Activated naive CD8-positive, alpha-beta T cell treated with anti-CD3 and anti-CD28 coated beads, Interleukin-2, amount 10 ng/mL, durations not matched to agents 7 days and 5 days (primary cell): ENCODE measurements at places on chromosomes 6 and 20.

DNA sequence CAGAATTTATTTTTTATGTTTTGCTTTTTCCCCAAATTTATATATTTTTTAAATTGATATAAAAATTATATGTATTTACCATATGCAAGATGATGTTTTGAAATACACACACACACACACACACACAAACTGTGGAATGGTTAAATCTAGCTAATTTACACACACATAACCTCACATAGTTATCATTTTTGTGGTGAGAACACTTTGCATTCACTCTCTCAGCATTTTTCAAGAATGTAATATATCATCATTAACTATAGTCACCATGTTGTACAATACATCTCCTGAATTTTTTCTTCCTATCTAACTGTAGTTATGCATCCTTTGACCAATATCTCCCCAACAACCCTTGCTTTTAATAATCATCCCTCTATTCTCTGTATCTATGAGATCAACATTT lies 52.2 kb downstream of the GFRAL start:
- DNase-seq = no peak

GRCh38 chr6:33321227-33321626 lies 3.7 kb upstream of the ZBTB22 start:
- no peak for DNase-seq

GRCh38 chr6:99458319-99458718 lies 33.2 kb upstream of the PNISR start:
- no peak for DNase-seq

DNA sequence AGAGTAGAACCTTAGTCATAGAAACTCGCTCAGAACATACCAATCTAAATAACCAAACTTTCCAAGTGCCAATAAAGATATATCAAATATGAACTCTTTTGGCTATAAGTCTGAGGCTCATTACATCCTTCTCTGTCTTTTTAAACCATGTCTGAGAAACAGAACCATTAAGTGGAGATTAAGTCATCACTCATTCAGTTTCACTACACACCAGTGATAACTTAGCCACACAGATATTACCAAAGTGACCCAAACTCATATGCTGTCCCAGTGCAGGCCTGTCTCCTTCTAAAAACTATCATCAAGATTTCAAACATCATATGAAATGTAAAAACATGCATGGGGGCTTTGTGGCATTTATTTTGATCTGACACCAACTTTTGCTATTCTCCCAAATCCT lies 12.0 kb downstream of the GCLC start:
- no peak for DNase-seq

DNA sequence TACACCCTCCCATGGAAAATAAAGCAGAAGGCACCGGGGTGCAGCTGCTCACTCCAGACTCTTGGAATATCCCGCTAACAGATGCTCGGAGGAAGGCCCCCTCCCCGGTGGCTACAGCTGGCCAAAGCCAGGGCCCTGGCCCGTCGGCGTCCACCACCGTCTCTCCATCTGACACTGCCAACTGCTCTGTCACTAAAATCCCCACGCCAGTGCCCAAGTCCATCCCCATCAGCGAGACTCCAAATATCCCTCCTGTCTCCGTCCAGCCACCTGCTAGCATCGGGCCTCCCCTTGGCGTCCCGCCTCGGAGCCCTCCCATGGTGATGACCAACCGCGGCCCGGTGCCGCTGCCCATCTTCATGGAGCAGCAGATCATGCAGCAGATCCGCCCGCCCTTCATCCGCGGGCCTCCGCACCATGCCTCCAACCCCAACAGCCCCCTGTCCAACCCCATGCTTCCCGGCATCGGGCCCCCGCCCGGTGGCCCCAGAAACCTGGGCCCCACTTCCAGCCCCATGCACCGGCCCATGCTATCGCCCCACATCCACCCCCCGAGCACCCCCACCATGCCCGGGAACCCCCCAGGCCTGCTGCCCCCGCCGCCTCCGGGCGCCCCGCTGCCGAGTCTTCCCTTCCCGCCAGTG lies 143.9 kb downstream of the SOBP start:
- no peak for DNase-seq

DNA sequence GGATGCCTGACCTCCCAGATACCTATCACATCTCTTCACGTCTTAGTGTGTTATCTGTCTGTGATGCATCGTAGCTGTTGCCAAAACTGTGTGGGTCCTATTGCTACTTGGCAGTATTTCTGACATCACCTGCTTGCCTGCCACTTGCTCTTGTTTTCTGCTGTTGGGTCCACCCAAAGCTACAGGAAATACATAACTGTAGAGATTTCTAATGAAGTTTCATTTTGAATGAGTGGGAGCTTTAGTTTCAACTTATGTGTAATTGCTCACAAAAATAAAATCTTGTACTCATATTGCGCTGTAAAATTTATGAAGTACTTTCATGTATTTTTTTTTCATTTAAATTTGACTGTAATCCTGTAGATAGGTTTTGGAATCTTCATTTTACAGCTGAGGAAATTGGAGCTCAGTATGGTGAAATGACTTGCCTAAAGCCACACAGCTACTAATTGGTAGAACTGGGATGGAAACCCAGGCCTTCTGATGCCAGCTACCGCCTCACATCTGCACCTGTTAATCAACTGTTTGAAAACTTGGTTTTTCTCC lies 113.6 kb upstream of the MAN1A1 start:
- DNase-seq = no peak

GRCh38 chr6:96065213-96065612 lies 49.4 kb downstream of the FUT9 start:
- DNase-seq = no peak

GRCh38 chr6:2021713-2022125 lies 223.7 kb downstream of the GMDS start:
- DNase-seq = no peak

- no peak for DNase-seq
Measured at GRCh38 chr6:3383525-3383924, 73.3 kb downstream of the SLC22A23 start.

- DNase-seq = no peak
Measured at GRCh38 chr6:25177500-25178028, 101.6 kb upstream of the CARMIL1 start.

DNA sequence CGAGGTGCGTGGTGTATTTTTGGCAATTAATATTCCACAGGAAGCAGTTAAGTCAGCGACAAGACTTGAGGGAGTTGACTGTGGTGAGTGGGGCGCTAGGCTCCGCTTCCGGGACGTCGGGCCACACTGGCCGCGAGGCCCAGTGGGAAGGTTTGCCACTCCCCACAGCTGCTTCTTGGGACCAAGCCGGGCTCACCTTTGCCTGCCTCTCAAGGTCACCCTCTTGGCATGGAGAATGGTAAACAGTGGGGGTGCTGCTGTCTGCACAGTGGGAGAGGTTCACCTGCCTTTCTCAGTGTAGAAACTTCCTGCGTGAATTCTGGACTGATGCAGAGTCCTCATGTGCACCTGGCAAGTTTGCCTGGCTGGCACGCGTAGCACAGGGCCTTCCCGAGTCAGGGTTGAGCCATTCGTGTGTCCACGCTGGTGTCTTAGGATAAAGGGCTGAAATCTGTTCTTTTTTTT lies 6.4 kb downstream of the OSBPL2 start:
- DNase-seq = no peak

DNA sequence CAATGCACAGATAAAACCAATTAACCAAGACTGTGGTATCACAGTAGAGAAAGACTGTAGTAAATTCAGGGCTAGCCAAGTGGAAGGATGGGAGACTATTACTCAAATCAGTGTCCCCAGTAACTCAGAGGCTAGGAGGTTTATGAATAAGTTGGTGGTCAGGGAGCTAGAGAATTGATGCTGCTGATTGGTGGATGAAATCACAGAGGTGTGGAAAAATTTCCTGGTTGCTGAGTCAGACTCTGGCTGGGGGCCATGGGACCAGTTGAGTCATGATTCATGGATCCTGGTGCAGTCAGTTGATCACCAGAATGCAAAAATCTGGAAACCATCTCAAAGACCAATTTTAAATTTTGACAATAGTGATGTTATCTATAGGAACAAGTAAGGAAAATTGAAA lies 555.9 kb downstream of the C6orf118 start:
- no peak for DNase-seq

DNA sequence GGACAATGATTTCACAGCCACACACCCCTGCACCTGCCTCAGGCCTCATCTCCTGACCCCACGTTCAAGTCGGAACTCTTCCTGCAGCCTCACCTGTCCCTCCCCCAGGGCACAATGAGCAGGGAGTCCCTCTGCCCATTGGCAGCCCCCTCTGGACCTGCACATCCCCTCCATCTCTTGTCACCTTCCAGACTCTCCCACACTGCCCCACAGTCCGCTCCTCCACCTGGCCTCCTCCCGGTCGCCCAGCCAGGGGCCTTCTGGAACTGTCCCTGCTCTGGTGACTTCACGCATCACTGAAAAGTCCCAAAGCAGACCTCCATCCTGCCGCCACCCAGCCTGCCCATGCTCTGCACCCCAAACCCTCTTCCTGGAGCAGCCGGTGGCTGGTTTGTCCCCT lies 4.7 kb downstream of the CTSZ start:
- no peak for DNase-seq

GRCh38 chr6:85464260-85464644 lies 14.4 kb downstream of the NT5E start:
- DNase-seq = no peak

DNA sequence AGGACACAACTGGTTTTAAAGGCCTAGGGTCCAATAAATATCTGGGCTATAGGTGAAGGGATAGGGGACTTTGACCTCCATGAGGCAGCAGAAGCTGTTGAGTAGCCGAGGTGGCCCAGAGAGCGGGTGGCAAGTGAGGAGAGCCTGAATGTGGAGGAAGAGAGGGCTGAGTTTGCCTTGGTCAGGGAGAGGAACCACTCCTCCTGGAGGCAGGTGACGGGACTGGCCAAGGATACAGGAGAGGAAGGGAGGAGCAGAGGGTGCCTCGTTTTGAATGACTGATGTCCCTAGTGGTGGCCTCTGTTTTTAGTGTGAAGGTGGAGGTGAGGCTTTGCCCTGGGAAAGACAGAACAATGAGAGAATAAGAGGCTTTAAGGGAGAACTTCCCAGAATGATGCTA lies 19.1 kb upstream of the AAR2 start:
- no peak for DNase-seq

DNA sequence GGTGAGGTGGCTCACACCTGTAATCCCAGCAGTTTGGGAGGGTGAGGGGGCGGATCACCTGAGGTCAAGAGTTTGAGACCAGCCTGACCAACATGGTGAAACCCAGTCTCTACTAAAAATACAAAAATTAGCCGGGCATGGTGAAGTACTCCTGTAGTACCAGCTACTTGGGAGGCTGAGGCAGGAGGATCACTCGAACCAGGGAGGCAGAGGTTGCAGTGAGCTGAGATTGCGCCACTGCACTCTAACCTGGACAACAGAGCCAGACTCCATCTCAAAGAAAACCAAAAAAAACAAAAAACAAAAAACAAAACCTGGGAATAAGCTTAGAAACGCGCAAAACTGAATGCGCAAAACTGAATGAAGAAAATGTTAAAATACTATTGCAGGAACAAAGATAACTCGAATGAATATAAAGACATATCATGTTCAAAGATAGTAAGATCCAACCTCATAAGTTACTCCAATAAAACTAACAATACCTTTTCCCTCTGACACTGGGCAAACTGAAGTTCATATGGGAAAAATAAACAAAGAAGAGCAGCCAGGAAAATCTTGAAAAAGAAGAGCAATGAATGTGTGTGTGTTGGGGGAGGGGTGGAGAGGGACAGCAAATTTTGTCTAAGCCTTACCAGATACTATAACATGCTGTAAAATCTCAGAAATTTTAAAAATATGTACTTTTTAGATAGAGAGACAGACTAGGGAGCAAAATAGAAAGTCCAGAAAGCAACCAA lies 101.0 kb upstream of the BEND3 start:
- DNase-seq = no peak

DNA sequence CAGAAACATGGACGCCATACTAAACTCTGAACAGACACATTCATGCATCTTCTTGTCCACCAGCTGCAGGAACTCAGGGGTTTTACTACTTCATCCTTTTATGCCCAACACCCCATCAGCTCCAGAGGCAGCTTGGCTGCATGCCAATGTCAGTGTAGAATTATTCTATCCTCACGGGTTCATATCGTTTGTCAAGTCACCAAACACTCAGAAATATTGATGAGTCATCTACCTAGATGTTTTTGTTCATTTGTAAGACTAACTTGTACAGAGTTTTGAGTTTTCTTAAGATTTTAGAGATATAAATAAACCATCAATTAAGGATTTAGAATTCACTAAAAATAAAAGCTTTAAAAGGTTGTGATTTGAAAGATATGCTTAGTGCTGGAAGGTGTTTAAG lies 590.7 kb upstream of the FLRT3 start:
- no peak for DNase-seq

GRCh38 chr6:135212020-135212806 lies 31.1 kb downstream of the MYB start:
- no peak for DNase-seq

DNA sequence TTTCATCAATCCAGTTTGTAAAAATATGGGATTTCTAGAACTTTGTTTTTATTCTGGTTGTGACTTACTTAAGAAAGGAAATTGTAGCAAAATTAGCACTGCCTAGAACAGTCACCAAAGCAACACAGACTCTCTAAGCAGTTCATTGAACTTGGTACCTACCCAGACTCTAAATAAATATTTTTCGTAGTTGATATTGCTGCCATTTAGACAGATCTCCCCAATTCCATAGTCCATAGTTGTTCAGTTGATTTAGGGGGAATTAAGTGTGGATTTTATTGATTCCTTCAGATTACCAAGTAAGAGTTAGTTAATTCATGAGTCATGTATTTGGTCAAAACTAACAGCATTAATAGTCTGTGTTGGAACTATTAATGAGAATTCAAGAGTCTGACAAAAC lies 822.5 kb downstream of the DHX35 start:
- no peak for DNase-seq

DNA sequence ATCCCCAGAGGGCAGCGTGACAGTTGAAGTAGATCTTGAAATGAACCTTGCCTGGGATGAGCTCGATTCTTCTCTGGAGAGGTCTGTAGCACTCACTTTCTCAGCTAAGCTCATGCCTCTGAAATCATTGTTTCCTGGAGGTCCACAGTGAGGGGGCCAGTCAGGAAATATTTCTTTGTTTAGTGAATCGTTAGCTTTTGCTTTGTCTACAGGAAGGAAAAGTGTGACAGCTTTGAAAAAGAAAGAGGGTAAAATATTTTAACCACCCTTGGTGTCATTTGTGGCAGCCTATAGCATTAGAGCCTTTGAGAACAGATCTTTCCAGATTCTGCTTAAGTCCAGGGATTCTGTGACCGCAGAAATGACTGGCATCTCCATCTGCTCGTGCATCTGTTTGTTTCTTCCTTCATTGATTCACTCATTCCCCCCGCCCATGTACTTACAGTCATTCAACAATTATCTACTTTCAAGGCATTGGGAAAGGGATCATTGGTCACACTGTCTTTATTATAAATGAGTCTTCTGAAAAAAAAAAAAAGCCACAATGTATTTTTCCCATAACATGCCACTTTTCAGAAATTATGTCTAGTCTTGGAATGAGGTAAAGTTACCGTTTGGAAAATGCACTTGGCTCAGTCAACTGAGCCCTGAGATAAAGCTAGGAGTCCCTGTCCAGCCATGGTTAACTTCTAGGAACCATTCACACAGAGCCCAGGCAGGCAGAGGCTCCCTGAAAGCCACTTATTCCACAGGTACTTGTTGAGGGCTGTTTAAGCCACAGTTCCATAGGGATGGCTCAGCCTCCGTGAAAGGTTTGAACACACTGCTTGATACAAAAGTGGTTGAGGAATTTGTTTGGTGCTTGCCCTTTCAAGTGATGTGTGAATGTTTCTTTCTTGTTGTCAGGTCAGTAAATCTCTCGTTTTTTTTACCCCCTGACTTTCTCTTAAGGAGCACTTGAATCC lies 86.0 kb downstream of the TIAM2 start:
- DNase-seq = no peak
